H4 (cell line): ENCODE measurements at places on chromosomes 4 and X.

- peak; percentile 82 for DNase-seq
Observed at GRCh38 chrX:86047174-86047935, at the start of gene CHM. TSS of gene CHM (minus strand) at chrX:86047558. CDS start at chrX:86047532, 26 bp downstream.

DNA sequence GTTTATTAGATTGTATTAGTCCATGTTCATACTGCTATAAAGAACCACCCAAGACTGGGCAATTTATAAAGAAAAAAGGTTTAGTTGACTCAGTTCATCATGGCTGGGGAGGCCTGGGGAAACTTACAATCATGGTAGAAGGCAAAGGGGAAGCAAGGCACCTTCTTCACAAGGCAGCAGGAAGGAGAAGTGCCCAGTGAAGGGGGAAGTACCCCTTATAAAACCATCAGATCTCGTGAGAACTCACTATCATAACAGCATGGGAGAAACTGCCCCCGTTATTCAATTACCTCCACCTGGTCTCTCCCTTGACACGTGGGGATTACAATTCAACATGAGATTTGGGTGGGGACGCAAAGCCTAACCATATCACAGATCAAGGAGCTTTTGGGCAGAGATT is 8.1 kb upstream of the HSD17B13 start:
- no peak for DNase-seq

DNA sequence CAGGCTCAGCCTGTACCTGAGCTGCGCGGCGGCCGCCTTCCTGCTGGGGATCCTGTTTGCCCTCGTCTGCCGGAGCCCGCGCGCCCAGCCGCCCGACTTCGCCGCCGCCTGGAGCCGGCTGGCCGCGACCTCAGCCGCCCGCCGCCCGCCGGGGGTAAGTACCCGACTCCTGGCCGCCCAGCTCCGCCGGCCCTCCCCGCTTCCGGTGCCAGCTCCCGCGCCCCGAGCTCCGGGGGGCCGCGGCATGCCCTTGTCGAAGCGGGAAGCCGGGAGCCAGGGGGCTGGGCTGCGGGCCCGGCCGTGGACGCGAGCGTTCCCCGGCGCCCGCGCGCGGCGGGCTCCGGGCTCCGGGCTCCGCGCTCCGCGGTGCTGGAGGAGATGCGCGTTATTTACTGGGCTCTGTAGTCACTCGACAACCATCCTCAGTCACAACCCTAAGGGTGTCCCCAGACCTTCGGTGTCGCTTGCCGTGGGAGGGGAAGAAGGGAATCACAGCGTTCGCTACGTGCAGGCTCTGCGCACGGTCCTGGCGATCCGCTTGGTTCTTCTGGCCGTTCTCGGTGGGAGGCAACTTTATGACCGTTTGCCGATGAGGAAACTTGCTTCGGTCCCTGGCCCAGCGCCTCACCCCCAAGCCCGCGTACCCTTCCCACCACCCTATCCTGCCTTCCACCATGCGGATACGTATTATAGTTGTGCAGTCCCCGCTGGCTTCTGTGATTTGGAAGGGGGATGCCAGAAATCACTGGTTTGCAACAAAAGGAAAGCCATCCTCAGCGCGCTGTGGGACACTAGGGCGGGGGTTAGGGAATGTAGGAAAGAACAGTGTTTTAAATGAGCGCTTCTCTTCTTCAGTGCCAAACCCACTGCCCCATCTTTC is 944 bp downstream of the SNX25 start:
- no peak for DNase-seq

DNA sequence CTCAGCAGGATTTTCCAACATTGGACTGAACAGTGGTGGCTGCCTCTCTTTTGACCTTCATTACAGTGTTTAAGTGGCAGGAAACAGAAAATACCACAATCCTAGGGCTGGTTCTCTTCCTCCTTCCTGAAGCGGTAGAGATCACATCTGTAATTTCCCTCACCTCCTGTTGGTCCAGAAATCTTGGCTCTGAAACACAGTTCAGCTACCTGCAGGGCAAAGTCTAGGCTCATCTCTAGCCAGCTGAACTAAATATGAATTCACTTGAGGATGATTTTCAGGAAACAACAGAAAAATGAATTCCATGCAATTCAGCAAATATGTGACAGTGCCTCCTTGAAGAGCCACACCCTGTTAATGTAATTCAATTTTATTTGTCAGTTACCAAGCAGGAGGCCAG is 531.9 kb downstream of the INPP4B start:
- no peak for DNase-seq

- no peak for DNase-seq
Observed at GRCh38 chrX:18674417-18674787, 2.5 kb upstream of the RS1 start.

GRCh38 chr4:139971111-139971510 is 182.9 kb downstream of the MAML3 start:
- DNase-seq = no peak

DNA sequence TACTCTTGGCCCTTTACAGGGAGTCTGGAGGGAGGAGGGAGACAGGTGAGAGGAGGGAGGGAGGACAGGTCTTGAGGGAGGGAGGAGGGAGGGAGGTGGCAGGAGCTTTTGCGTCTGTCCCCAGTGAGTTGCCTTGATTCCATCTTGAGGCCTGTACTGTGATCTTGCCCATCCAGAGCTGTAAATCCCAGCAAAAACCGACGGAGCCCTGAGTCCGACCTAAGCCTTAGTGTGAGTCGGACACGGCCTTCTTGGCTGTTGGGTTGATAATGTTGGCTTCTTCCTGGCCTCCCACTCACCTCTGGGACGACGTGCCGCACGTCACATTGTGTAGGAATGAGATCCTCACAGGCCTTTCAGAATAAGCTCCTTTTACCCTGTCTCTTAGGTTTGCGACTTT is 72.5 kb downstream of the RGS12 start:
- no peak for DNase-seq

- no peak for DNase-seq
Observed at GRCh38 chr4:150181536-150181935, 103.3 kb downstream of the DCLK2 start.

DNA sequence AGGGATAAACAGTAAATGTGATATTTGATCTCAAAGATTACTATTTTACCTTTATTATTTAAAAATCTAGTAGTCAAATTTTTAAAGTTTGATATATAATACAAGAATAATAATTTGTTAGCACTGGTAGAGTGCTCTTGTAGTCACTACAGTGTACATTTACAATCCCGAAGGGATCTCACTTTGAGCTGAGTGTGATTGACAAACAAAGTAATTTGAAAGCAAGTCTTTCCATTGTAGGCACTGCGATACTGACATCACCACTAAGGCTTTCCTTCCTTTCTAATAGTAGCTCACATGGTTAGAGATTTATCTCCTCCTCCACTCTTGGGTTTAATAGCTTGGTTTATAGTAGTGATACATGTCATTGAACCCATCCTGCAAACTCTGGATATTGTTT is 280.6 kb downstream of the PARM1 start:
- DNase-seq = no peak

DNA sequence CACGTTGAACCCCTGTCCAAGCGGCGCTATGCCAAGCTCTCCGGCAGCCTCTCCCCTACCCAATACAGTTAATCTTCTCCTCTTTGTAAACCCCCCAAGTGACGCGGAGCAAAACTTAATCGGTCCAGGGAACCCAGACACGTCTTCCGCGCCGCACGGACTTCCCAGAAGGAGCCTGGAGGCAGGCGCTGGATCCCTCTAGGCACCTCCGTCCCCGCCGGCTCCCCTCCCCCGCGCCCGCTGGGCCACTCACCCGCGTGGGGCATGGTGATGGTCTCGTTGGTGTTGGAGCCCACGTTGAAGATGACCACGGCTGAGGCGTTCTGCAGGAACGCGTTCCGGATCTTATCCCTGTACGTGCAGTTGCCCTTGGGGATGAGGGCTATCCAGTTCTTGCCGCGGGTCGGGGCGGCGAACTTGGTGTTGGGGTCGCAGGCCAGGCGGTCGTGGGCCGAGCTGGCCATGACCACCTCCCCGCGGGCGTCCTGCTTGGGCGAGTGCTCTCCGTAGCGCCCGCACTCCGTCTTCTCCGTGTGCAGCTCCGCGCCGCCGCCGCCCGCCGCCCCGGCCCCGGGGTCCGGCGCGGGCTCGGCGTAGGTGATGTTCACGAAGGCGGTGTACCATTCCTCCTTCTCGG is 1.1 kb downstream of the RNF150 start:
- DNase-seq = no peak

DNA sequence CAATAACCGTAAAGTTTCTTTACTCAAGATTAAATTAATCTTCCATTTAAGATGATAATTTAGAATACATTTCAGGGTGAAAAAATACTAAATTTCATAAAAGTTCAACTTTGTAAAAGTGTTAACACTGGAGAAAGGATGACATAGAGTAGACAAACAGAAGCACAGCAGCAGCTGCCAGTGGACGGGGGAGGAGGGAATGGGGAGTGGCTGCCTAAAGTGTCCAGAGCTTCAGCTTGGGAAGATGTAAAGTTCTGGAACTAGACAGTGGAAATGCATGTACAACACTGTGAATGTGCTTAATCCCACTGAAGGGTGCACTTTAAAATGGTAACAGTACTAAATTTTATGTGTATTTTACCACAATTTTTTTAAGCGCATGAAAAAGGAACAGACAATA is 39.9 kb downstream of the RELL1 start:
- no peak for DNase-seq

- peak; percentile 6 for DNase-seq
Observed at GRCh38 chrX:50813843-50814661, at the start of gene SHROOM4. TSS of gene SHROOM4 (minus strand) at chrX:50814194. CDS start at chrX:50814018, 176 bp downstream.

DNA sequence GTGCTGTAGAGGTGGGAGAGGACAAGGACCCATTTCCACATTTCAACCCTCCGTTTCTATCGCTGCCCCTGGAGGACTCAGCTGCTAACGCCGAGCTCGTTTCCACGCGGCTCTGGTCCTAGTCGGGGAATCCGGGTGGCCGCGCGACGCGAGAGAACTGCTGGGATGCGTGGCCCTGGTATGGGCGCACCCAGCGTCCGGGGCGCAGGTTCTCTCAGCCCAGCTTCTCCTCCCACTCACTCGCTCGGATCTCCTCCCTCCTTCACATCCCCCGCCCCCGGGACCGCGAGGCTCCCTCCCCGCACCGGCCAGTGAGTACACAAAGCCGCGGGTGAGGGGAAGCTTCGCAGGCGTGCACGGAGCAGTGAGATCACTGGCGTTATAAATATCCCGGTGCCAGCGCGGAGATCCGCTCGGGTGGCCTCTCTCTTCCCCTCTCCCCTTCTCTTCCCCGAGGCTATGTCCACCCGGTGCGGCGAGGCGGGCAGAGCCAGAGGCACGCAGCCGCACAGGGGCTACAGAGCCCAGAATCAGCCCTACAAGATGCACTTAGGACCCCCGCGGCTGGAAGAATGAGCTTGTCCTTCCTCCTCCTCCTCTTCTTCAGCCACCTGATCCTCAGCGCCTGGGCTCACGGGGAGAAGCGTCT is at the start of gene FGF5:
TSS of gene FGF5 (plus strand) at position 412 of the 649 bp plus-strand sequence. CDS start at position 573, 161 bp downstream.
- peak; percentile 72 for DNase-seq

- DNase-seq = no peak
Observed at GRCh38 chrX:6041630-6042029, 187.0 kb downstream of the NLGN4X start.

GRCh38 chr4:138405934-138406567 is 163.9 kb upstream of the SLC7A11 start:
- DNase-seq = no peak

DNA sequence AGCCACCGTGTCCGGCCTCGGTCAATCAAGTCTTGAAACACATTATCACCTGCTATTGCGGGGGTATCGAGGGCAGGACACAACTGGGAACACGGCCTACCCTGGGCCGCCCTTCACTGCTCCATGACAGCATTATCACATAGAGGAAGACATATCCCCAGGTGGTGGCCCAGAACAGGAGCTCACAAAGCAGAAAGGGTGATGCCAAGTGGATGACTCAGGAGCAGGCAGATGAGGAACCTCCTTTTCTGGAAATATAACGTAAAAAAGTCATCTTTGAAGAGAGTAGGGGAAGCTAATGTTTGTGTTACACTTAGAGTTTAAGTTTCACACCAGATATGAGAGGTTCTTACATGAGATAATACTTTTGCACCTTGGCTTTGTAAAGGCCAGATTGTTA is 5.3 kb upstream of the SUPT20HL1 start:
- no peak for DNase-seq

GRCh38 chrX:7946960-7947359 is 19.7 kb upstream of the PNPLA4 start:
- no peak for DNase-seq

DNA sequence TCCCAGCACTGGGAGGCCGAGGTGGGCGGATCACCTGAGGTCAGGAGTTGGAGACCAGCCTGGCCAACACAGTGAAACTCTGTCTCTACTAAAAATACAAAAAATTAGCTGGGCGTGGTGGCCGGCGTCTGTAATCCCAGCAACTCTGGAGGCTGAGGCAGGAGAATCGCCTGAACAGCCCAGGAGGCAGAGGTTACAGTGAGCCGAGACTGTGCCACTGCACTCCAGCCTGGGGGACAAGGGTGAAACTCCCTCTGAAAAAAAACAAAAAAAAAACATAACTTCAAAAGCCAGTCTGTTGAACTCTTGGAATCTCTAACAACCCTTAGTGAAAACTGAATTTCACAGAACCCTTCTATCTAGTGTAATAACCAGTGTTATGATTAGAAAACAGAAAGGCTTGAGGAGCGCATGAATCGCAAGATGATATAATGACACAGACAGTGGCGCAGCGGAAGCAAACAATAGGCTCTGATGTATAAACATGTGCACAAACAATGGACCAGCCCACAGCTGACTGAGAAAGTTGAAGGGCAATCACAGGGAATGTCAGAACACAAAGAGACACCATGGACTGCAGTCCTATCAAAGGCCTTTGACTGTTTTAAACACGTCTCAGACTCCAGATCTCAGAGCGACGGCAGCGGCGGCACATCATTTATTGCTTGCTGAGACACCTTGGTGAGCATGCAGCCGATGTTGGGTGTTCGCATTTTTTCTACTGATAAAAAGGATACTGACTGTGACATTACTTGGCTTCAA is 81.6 kb downstream of the NSUN7 start:
- DNase-seq = no peak

DNA sequence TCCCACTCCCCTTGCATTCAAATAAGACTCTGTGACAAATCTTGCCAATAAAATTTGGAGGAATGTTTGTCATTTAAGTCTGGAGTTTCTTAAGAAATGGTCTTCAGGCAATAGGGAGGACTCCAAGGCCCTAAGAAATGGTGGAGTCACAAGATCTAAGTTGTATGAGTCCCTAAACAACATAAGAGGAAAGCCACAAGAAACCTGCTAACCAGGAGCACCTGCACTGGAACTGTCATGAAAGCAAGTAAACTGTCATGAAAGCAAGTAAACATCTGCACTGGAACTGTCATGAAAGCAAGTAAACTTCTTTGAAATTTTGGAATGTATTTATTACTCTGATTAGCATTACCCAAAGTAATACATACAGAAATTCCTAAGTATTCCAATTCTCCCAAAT is 3.5 kb downstream of the CNOT6L start:
- DNase-seq = no peak

- DNase-seq = no peak
Observed at GRCh38 chr4:15240764-15241163, 187.1 kb upstream of the C1QTNF7 start.
